ENCODE measurements at places on chromosomes 6 and 20. TPM values are rescaled to one million over a fixed set of nuclear protein-coding genes. Genes with fewer than 3 reads are reported as not detected.

DNA sequence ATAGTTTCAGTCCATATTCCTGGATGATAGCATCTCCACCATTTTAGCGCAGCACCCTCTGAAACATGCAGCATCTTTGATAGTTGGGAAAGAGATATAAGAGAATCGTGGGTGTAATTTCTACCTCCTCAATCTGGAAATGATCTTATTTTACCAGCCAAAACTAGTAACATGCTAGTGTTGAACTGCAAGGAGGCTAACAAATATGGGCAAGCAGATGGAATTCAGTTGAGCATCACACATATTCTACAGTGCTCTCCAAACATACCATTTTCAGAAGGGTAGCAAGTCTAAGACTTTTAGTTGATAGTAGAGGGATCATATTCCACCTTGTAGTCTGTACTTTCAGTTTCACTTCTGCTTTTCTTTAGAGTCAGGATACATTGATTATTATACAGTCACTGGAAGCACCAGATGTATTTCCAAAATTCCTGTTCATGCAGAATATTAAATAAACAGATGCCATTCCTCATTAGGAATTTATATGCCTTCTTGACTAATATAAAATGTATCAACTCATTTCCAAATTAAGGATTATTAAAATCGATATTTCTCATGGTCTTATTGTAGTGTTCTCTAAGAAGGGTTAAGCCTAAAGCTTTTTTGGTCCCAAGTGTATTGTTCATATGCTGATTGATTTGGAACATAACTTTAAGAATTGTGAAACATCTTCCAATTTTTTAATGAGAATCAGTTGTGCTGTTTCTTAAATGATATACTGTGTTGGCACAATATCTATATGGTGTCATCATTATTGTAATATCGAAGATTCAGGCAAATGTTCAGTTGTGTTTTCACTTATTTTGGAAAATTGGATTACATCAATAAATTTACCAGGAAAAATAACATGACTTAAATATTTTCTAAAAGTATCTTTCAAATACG, 362.0 kb downstream of the CENPW start:
- no peak for DNase-seq

DNA sequence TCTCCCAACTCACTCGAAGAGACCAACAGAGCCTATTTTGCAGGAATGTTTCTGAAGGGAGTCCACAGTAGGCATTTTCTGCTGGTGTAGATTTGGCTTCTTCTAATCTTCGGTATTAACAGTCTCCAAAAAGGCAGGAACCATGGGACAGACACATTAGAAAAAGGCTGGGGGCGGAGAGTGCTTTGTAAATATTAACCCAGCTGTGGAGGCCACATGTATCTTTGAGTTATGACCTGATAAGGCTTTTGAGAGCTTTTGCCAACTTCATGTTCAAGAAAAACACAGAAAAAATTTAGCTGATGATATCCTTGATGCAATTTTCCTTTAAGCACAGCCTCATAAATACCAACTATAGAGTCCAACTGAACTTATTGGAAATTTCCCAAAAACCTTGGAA, 119.4 kb upstream of the TSHZ2 start:
- no peak for DNase-seq

- no peak for DNase-seq
These were observed 111.4 kb downstream of the PREP start for GRCh38 chr6:105291525-105291924.

The PRIM2 gene
- 16.9 TPM for polyA plus RNA-seq

The EEF1E1 gene
- 50.4 TPM for polyA plus RNA-seq

DNA sequence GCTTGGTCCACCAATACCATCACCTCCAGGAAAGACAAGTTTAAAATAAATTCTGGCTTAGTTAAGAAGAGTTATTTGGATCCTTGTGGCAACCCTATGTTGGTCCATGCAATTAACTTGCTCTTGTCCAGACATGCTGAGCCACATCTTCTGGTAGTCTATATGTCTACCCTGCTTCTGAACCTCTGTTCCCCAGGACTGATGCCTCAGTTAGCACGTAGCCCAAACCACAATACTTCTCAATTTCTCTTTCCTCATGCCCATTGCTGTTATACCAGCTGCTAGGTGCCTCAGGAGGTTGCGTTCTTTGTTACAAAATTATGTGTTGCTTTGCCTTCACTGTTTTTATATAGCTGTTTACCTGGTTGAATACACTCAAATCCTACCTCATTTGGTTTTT, 116.4 kb upstream of the KCNQ5 start:
- DNase-seq, result no peak

DNA sequence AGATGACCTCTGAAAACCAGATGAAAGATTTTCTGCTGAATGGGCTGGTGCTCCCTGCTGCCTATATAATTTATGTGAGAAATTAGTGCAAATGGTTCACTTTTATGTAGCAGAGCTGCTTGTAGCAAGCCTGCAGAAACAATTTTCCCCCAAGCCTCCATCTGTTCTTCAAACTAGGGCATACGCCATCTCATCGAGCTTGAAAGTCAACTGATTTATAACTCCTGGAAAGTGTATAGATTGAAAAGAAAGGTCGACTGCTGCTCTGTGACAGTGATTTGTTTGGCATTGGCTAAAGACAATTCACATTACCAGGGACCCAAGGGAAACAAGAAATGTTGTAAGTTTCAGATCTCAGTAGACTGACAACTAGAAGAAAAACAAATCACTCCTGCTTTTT, 93.3 kb downstream of the PACRG start:
- DNase-seq, result no peak

DNA sequence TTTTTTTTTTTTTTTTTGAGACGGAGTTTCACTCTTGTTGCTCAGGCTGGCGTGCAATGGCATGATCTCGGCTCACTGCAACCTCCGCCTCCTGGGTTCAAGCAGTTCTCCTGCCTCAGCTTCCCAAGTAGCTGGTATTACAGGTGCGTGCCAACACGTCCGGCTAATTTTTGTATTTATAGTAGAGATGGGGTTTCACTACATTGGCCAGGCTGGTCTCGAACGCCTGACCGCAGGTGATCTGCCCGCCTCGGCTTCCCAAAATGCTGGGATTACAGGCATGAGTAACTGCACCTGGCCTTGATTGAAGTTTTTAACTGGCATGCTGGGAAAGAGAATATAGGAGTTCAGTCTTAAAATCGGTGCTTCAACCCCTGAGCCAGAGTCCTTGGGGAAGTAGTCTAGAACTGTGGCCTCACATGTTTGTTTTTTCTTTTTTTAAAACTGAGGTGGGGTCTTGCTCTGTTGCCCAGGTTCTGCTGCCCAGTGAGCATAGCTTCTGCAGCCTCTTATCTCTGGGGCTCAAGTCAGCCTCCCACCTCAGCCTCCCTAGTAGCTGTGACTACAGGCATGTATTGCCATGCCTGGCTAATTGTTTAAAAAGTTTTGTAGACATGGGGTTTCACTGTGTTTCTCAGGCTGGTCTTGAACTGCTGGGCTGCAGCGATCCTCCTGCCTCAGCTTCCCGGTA, 3.3 kb downstream of the CBFA2T2 start:
- no peak for DNase-seq

The AURKA gene
- 13.2 TPM for polyA plus RNA-seq

The MYB gene
- 1.5 TPM for polyA plus RNA-seq

DNA sequence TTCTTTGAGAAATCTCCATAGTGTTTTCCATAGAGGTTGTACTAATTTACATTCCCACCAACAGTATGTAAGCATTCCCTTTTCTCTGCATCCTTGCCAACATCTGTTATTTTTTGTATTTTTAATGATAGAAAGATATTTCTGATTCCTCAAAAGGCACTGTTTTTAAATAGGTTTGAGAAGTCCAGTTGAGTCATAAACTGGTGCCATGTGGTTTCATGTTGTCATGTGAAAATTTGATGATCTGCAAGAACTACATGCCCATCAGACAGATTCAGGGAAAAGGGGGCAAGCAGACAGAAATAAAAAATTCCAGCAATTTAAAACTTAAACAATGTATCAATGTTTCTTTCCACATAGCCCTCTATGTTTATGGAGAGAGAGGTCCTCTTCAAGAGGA, 227.5 kb downstream of the KCNQ5 start:
- DNase-seq, result no peak

The NINL gene
- polyA plus RNA-seq, result 30.1 TPM

DNA sequence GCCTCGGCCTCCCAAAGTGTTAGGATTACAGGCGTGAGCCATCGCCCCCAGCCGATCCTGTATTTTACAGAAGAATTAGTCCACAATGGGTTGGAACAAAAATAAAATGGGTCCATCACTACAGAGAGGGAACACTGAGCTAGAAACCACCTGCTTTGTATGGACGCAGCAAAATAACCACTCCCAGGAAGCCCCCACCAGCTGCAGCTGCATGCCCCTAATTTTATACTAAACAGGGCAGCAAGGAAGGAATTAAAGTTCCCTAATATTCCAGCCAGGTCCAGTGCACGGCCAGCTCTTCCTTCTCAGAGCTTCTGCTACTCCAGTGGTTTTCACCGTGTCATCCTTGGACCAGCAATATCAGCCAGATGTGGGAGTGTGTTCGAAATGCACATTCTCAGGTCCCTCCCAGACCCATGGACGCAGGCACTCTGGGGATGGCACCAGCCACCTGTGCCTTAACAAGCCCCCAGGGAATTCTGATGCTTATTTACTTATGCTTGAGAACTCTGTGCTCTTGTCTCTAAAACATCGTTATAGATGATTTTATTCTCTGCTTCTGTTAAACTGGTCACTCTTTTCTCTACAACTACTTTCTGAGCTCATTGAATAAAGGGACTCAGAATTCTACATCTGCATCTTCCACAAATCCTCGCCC, 189.5 kb upstream of the SLC24A3 start:
- DNase-seq, result no peak

DNA sequence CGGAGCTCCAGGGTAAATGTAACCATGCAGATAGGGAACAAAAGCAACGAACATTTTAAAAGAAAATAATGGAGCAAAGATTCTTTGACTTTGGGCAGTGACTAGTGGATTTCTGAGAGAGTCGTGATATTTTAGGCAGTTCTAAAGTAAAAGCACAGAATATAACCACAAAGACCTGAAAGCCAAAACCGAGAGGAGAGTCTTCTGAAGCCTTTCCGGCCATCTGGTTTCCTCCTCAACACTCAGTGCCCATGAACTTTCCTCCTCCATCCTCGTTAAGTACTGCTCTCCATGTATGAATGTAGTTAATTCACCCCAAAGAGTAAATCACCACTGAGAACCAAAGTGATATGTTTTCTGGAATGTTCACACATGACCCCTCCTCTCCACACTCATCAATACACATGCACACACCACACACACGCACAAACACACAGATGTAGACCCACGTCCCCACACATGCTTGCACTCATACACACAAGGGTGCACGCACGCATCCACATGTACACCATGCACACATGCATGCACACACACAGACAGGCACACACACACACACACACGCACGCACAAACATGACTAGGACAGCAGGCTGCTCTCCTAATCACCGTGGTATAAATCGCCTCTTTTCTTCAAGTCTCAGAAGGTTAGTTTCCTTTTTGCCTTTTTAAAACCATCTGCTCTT, 109.5 kb downstream of the MYLK4 start:
- no peak for DNase-seq

The LGSN gene
- 0.26 TPM for polyA plus RNA-seq

DNA sequence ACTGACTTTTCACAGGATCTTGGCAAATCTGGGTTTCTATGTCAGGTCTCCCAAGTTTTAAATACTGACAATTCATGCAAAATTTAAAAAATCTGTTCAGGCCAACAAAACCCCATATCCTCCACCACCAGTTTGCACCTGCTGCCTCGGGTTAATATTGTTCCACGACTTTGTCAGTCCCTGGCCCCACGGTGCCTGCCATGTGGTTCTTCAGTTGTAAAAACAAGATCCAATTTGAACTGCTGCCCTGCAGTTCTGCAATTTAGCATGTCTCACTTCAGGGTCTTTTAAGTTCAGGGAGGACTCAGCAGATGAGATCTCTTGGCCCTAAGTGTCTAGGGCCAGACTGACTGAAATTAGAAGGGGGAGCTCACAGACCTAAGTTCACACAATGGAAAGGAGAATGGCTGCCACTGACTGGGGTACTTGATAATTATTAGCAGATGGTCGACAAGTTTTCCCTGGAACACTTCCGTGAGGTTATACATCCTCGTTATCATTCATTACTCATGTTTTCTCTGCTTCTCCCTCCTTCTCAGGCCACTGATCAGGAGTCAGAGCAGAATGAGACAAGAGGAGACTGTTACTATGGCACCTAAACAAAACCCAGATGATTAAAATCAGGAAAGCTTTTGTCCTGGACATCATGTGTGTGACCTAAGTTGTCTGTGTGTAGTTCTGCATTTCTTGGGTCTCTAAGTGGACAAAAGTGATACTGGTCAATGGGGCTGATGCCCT, 223.6 kb downstream of the KIF16B start:
- no peak for DNase-seq
